ENCODE measurements at places on chromosomes 6 and 20.

DNA sequence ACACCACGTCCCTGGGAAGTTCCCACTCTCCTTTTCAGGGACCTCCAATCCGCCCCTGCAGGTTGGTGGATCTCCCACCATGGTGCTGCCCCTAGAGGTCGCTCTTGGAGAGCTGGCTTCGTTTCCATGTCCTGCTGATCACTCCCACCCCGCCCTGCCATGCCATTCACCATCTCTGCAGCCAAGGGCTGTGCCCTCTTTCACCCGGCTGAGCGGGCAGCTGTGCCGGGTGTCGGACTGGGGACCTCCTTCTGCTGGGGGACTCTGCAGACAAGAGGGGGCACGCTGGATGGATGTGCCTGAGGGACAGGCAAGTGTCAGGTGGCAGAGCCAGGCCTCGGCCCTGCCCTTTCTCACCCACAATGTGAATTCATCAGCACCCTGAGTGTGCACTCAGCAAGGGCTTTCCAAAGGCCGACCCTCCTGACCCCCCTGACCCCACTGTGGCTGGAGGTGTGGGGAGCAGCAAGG lies 347.0 kb downstream of the CDH4 start:
- no peak for DNase-seq

- no peak for DNase-seq
Measured at GRCh38 chr6:82437701-82438100, 74.1 kb downstream of the TPBG start.

GRCh38 chr6:34877259-34877658 lies 10.6 kb downstream of the TAF11 start:
- no peak for DNase-seq

DNA sequence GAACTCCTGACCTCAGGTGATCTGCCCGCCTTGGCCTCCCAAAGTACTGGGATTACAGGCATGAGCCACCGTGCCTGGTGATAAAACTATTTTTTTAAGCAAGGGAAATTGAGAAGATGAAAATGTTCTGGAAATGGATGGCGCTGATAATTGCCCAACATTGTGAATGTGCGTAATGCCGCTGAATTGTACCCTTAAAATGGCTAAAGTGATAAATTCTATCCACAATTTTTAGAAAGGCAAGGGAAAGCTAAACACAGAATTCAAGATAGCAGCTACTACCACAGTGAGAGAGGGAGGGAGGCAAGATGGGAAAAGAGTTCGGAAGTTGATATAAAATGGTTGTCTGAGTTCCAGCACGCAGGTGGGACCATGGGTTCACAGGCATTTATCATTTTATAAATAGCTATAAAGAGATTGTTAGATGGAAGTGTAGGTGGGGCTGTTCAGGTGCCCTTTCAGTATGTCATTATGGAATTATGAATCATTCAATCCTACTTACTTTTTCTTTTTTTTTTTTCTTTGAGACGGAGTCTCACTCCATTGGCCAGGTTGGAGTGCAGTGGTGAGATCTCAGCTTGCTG lies 8.3 kb downstream of the RIPOR3 start:
- no peak for DNase-seq

DNA sequence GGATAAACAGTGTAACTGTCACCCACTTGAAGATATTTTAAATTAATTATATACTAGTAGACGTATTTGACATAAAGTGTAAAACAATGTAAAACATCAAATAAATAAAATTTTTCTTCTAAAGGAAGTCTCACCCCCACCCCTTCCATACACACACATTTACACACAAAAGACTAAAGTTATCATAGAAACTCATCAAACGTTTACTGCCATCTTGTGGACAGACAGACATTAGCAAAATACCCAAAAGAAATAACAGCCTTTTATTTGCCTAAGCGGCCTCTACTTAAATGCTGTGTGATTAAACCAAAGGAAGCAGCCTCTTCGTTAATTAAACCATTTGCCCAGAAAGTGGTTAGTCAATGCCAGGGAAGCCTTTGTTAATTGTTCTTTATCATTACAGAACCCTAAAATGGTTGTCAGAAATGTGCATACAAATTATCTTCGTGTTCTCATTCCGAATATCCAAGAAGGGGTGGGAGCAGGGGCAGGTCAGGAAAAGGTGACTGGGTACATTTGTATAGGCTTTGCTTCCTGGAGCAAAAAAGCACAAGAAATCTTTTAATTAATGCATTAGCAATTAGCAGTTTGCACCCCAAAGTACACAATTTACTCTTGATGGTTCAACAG lies 176.2 kb upstream of the SASH1 start:
- DNase-seq = peak; percentile 41

- peak; percentile 81 for DNase-seq
Measured at GRCh38 chr20:36064658-36065426, 89.7 kb upstream of the EPB41L1 start.

GRCh38 chr20:49796600-49797343 lies 15.9 kb upstream of the SLC9A8 start:
- no peak for DNase-seq

DNA sequence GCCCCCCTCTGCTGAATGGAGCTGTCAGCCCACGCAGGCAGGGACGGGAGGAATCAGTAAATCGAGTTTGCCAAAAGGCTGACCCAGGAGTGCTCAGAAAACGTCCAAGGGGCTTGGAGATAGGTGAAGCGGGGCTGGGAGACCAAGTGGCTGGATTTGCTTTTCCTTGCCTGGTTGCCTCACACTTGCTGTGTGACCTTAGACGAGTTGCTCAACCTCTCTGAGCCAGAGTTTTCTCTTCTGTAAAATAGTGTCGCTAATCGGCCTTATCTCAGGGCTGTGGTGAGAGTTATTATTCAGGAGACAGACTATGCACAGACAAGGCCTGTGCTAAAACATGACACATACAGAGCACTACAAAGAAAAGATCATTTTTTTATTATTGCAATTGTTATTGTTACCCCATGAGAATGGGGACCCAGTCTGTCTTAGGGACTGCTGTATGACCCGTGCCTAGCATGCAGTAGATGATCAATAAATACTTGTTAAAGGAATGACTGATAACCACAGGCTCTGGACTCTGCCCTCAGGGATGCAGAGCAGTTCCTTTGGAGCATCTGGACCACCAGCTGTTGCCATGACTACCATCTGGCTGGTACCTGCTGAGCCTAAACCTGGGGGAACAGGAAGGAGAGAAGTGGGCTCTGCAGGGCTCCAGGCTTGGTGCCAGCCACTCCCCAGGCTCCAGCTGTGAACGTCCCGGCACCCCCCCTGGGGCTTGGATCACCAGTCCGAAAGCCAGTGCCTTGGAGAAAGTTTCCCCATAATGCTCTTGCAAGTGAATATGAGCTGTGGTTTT lies 901 bp downstream of the KCNK15 start:
- no peak for DNase-seq

- DNase-seq = no peak
Measured at GRCh38 chr6:45044510-45045252, 283.4 kb upstream of the RUNX2 start.

DNA sequence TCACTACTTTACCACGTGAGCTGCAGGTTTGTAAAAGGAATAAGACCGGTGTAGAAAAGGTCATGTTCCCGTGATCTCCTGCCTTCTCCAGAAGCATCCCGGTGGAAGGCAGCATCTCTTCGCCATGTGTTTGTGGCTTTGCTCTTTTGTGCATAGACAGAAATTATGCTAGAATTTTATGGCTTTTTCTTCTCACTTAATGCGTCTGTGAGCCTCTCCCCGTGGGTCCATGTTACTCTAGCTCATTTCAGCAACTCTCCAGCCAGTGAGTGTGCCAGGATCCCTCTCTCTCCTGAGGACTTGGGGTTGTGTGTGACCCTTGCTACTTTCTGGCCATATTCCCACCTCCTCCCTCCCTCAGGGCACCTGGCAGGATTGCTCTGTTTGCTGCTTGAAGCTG lies 289.5 kb downstream of the CDH4 start:
- no peak for DNase-seq

DNA sequence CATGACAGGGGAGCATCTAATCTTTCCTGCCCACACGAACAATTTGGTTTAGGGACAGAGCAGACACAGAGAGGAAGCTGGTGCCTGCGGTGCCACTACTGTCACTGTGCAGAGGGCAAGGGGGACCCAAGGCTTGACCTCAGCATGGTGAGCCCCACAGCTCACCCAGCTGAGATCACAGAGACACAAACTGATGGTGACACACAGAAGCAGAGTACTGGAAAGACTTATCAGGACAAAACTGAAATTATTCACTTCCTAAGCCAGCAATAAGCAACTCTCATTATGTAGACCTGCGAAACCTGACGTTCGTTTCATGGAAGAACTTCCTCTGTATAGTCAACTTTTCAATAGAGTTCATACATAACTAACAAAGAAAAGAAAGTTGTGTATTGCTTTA lies 86.1 kb downstream of the HUS1B start:
- DNase-seq = no peak

GRCh38 chr6:108736002-108736361 lies 112.2 kb upstream of the ARMC2 start:
- DNase-seq = no peak

- no peak for DNase-seq
Measured at GRCh38 chr20:57294550-57294949, 28.1 kb upstream of the BMP7 start.

DNA sequence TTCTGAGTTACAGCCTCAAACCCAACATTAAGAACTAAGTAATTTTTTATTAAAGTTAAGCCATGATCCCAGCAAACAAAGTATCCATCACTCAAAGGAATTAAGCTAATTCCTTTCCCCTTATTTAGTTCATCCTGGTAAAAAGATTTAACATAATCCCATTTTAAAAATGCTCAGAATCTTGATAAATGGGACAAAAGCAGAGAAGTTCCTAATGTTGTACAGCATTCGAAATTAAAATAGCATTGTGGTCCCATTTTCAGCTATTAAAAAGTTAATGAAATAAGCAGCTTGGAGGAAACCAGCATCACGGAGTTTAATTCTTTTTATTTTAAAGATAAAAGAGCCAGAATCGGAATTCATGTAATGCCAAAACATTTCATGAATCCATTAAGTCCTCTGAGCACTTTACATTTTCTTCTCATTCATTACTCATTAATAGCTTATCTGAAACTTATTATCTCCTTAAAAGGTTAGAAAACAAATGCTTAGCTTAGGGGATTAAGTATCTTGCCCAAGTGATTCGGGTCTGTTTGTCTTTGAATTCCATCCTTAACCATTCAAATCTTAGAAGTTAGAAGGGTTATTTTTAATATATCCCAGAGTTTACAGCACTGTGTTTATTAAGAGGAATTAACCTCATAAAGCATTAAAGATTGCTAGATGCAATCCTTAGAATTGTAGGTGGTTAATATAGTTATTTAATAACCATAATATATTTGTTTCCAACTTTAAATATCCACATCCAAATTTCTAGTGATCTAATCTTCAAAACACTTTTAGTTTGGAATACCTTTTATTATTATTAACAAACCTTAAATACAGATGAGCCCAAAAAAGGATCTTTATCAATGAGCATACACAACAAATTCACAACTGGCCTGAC lies 11.2 kb downstream of the RBM39 start:
- no peak for DNase-seq

DNA sequence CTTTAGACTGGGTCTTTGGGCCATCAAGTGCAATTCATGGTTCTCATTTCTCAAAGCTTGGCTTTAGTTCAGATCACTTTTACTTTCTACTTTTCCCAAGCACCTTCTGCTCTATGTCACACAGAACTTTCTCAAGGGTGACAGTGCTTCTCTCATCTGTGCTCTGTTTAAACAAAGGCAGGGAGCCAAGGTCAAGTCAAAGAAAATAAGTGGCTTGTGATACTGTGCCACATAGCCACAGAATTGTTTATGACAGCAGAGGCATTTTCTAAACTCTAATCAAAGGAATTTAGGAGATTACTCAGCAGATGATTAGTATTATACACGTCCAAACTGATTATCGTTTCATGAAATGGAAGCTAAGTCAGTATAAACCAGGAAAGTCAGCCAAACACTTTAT lies 348.0 kb downstream of the HDGFL1 start:
- no peak for DNase-seq

GRCh38 chr6:159440911-159441703 lies 251.9 kb downstream of the SOD2 start:
- no peak for DNase-seq

GRCh38 chr6:21163110-21163837 lies 430.3 kb upstream of the SOX4 start:
- DNase-seq = peak; percentile 36
